ENCODE measurements at places on chromosomes 11 and 22.

DNA sequence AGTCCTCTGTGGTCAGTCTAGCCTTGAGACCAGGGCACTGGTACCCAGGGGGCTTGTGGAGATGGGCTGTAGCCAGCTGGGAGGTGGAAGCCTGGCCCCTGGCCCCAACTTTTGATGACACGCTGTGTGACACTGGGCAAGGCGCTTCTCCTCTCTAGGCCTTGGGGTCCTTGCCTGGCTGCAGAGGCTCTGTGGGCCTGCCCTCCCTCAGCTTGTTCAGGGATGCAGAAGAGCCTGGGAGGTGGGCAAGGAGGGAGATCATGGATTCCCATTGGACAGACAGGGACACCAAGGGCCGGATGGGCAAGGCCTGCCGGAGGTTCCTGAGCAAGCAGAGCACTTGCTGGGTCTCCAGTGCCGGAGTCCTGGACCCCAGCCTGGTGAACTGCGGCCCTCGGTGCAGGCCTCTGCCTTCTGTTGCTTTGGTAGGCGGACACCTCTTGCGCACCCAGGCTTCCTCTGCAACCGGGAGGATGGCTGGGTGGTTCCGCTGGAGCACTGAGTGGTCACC, 1.3 kb upstream of the PPP2R5B start:
- no peak for DNase-seq

DNA sequence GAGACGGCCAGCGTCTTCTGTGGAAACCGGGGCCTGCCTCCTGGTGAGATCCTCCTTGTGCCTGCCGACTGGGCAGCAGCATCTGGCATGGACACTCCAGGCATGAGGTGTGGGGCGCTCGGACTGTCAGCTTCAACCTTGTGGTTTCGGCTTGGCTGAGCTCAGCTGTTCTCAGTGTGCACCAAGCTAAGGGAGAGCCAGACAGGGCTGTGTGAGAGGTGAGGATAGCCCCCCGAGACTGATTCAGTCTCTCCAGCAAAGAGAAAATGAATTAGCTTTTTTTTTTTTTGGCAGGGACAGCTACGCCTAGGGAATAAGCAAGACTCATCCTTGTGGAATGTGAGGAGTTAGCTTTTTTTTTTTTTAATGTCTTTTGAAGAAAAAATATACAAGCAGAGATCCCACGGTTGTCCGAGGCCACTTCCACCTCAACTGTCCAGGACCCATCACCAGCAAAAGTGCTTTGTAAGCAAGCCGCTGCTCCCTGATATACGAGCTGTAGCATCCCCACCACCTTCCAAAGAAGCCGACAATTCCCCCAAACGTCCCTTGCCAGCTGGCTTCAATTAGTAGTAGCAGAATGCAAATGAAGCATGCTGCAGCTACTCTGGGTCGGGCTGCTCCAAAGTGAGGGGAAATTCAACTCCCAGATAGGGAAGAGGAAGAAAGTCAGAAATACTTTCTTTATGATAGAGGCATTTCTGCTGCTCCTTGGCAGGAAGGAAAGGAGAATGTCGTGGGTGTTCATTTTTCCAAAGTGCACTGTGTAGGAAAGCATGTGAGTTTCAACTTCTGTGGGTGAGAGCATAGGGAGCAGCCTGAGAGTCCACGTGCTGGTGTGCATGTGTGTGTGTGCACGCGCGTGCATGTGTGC, 9.7 kb upstream of the THY1 start:
- DNase-seq = peak; percentile 84

GRCh38 chr11:35892166-35892565, 51.7 kb upstream of the LDLRAD3 start:
- no peak for DNase-seq

DNA sequence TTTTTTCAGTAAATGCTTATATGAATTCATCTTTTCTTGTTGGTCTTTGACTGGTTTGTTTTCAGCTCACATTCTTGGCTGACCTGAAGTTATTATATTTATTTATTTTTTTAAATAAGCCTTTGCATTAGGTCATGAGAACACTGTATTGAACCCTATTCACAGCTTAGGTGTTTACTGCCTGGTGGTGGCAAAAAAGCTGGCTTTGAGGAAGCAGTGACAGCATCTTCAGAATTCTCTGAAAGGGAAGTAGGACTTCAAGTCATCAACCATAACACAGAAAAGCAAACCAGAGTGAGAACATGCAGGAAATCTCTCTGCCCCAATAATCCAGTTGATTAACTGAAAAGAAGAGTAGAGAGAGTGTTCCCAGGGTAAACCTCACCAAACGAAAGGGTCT, 30.3 kb upstream of the MMP13 start:
- DNase-seq = no peak

GRCh38 chr11:65456418-65456817, 33.8 kb downstream of the NEAT1 start:
- DNase-seq = no peak

DNA sequence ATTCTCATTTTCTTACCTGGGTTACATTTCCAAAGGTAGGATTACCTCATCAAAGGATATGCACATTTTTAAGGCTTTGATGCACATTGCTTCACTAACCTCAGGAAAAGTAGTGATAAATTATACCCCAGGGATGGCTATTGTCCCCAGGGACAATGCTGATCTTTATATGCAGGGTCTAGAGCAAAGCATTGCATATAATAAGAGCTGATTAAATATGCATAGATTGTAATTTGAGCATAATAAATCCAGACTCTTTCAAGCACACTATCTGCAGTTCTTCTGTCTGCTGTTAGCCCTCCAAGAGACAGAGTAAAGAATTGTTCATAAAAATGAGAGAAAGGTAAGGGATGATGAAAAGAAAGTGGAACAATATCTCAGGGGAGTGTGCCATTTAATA, 57.3 kb upstream of the SYT13 start:
- no peak for DNase-seq

- no peak for DNase-seq
Measured at GRCh38 chr11:114525682-114526081, 34.0 kb downstream of the NXPE1 start.

DNA sequence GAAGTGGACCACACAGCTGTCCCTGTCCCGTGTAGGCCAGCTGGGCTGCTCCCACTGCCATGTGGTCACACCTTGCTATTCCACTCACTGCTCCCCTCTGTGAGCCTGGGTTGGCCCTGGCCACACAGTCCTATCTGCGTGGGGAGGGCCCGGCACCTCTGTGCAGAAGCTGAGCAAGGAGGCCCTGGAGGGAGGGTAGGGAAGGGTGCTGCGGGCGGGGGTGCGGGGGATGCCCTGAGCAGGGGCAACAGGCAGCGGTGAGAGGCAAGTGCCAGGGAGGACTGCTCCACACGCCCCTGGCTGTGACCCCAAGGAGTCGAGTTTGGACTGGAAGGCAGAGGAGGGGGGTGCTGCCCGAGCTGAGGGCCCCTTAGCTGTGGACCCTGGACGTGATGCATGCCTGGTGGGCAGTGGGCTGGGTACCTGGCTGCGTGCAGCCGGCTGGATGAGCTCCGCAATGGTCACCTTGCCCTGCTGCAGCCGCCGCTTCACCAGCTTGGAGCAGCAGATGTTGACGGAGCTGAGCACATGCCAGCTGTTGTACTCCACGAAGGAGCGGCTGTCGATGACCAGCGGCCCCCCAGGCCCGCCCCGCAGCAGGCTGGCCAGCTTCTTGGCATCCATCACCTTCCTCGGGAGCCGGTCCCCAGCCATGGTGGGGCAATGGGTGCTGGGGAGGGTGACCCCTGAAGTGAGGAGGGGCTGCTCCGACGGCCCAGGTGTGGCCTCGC, 6.7 kb downstream of the DUSP8 start:
- DNase-seq = no peak

Data from GM03348 (cell line).